ENCODE measurements at places on chromosomes 6 and 20.

GRCh38 chr6:153997221-153997620 lies 41.8 kb upstream of the OPRM1 start:
- no peak for DNase-seq
- peaks cover 10% of the 10 kb centered on the region for H3K27me3 ChIP-seq
- no peaks in the 10 kb centered on the region for H3K4me1 ChIP-seq
- H3K27ac ChIP-seq = no peak overlapping the region
- no peak overlapping the region for H3K4me3 ChIP-seq
- H3K36me3 ChIP-seq = no peaks in the 10 kb centered on the region

GRCh38 chr20:55031971-55032370 lies 556.6 kb downstream of the DOK5 start:
- H3K36me3 ChIP-seq = no peaks in the 10 kb centered on the region
- H3K27me3 ChIP-seq = no peaks in the 10 kb centered on the region
- no peak overlapping the region for H3K27ac ChIP-seq
- DNase-seq = no peak
- no peak overlapping the region for H3K4me3 ChIP-seq

GRCh38 chr20:24472426-24472825 lies 3.0 kb downstream of the SYNDIG1 start:
- no peak for DNase-seq
- no peaks in the 10 kb centered on the region for H3K36me3 ChIP-seq
- no peak overlapping the region for H3K27ac ChIP-seq
- H3K27me3 ChIP-seq = peaks cover 11% of the 10 kb centered on the region

DNA sequence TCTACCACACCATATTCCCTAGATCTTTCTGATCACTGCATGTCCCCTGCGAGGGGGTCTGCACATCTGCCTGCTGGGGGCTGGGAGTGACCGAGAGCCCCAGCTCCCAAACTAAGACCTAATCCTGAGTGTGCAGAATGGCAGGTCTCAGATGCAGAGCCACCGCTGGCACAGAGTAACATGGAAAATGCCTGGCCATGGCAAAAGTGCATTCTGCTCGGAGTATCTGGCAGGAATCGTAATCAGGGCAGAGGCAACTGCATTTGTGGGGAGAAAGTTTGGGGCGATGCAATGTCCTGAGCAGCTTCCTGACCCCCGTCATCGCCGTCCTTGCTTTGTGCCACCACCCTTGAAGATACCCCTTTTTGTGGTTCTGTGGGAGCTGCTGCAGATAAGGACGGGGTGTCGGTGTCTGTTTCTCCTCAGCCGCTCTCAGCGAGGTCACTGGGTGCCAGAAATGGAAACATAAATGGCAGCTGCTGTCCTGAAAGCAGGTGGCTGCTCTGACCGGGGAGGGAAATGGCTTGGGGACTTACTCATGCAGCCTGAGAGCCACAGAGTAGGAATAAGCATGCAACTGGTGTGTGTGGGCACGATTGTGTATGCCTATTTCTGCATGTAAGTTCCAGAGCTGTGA lies 157.9 kb downstream of the LY86 start:
- H3K36me3 ChIP-seq = no peaks in the 10 kb centered on the region
- no peak overlapping the region for H3K4me3 ChIP-seq
- DNase-seq = no peak
- peaks cover 9% of the 10 kb centered on the region for H3K4me1 ChIP-seq

- peaks cover 29% of the 10 kb centered on the region for H3K4me1 ChIP-seq
- no peak overlapping the region for H3K4me3 ChIP-seq
- peaks cover 2% of the 10 kb centered on the region for H3K36me3 ChIP-seq
- H3K27me3 ChIP-seq = no peaks in the 10 kb centered on the region
These were observed 77.8 kb downstream of the ARHGAP18 start for GRCh38 chr6:129632172-129632613.

- no peak overlapping the region for H3K27ac ChIP-seq
- no peak for DNase-seq
- H3K4me3 ChIP-seq = no peak overlapping the region
- H3K4me1 ChIP-seq = peaks cover 3% of the 10 kb centered on the region
- H3K27me3 ChIP-seq = peaks cover 14% of the 10 kb centered on the region
- H3K36me3 ChIP-seq = no peaks in the 10 kb centered on the region
These were observed 195.5 kb upstream of the PDE10A start for GRCh38 chr6:165858586-165858985.

GRCh38 chr6:129287231-129288177 lies 404.6 kb downstream of the LAMA2 start:
- H3K27me3 ChIP-seq = peaks cover 22% of the 10 kb centered on the region
- H3K4me3 ChIP-seq = no peak overlapping the region
- no peak for DNase-seq

GRCh38 chr6:102623201-102623600 lies 1229.7 kb downstream of the GRIK2 start:
- no peak overlapping the region for H3K4me3 ChIP-seq
- H3K36me3 ChIP-seq = no peaks in the 10 kb centered on the region
- no peaks in the 10 kb centered on the region for H3K4me1 ChIP-seq
- peaks cover 5% of the 10 kb centered on the region for H3K27me3 ChIP-seq

GRCh38 chr20:23141450-23142161 lies 55.5 kb upstream of the CD93 start:
- no peaks in the 10 kb centered on the region for H3K27me3 ChIP-seq
- no peaks in the 10 kb centered on the region for H3K36me3 ChIP-seq
- no peak for DNase-seq
- peak overlapping the region; percentile 20 for H3K27ac ChIP-seq
- peaks cover 55% of the 10 kb centered on the region for H3K4me1 ChIP-seq

GRCh38 chr6:53090576-53090975 lies 25.4 kb downstream of the FBXO9 start:
- H3K27ac ChIP-seq = no peak overlapping the region
- no peaks in the 10 kb centered on the region for H3K4me1 ChIP-seq
- DNase-seq = no peak
- no peak overlapping the region for H3K4me3 ChIP-seq
- H3K36me3 ChIP-seq = peaks cover 33% of the 10 kb centered on the region

DNA sequence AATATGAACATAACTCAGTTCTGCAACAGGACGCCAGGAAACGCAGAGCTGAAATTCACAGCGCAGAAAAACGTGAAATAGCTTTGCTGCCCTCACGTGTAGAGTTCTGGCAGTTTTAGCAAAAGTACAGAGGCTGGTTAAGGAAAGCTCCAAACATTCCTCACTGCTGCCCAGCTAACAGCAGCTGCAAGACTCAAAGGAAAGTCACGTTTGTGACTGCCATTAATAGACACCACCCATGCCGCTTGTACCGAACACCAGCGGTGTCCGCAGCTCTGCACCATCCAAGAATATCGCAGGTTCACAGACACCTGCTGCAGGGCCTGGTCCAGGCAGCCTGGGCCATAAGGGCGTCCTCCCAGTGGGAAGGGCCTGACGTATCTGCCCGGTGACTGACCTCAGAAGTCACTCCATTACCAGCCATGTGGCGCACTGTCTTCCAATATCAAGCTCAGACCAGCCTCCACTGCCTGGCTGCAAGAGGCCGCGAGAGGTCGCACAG lies 61.4 kb downstream of the WDR27 start:
- no peaks in the 10 kb centered on the region for H3K27me3 ChIP-seq
- H3K4me3 ChIP-seq = no peak overlapping the region
- no peak overlapping the region for H3K27ac ChIP-seq
- no peaks in the 10 kb centered on the region for H3K36me3 ChIP-seq
- no peak for DNase-seq

DNA sequence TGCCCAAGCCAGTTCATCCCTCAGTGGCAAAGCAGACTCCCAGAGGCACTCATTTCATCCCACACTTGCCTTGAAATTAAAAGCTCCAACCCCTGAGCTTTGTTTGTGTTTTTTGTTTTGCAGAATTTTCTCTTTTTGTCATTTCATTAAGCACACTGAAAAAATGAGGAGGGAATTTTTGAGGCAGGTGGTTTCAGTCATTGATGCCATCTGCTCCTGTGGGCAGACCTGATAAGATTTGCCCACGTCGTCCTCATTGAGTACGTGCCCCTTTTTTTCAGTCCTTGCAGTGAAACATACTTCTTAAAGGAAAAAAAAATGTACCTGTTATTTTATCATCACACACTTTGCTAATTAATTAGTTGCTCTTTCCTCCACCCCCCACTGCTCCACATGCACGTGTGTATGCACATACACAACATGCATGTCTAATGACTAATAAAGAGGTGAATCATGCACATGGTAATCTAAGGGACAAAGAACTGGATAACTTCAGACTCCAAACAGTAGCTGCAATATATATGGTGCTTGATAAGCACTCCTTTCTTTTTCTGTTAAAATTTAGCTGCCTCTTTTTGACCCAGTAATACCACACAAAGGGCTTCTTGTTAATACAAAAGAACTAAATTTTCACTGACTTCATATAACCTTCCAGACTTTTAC lies 102.1 kb upstream of the TMEM181 start:
- H3K4me1 ChIP-seq = peaks cover 14% of the 10 kb centered on the region
- H3K27ac ChIP-seq = no peak overlapping the region
- H3K27me3 ChIP-seq = no peaks in the 10 kb centered on the region
- DNase-seq = no peak
- H3K4me3 ChIP-seq = no peak overlapping the region

GRCh38 chr20:19019734-19020364 lies 192.6 kb upstream of the SLC24A3 start:
- no peaks in the 10 kb centered on the region for H3K4me1 ChIP-seq
- no peaks in the 10 kb centered on the region for H3K27me3 ChIP-seq
- no peak overlapping the region for H3K27ac ChIP-seq
- DNase-seq = no peak

GRCh38 chr6:92122746-92123145 lies 1296.6 kb downstream of the EPHA7 start:
- H3K4me3 ChIP-seq = no peak overlapping the region
- H3K4me1 ChIP-seq = peaks cover 12% of the 10 kb centered on the region
- H3K36me3 ChIP-seq = no peaks in the 10 kb centered on the region
- H3K27me3 ChIP-seq = no peaks in the 10 kb centered on the region
- no peak for DNase-seq

- H3K27ac ChIP-seq = no peak overlapping the region
- H3K27me3 ChIP-seq = peaks cover 33% of the 10 kb centered on the region
- H3K4me1 ChIP-seq = no peaks in the 10 kb centered on the region
- H3K36me3 ChIP-seq = no peaks in the 10 kb centered on the region
These were observed 49.3 kb downstream of the CGA start for GRCh38 chr6:87045521-87046075.

DNA sequence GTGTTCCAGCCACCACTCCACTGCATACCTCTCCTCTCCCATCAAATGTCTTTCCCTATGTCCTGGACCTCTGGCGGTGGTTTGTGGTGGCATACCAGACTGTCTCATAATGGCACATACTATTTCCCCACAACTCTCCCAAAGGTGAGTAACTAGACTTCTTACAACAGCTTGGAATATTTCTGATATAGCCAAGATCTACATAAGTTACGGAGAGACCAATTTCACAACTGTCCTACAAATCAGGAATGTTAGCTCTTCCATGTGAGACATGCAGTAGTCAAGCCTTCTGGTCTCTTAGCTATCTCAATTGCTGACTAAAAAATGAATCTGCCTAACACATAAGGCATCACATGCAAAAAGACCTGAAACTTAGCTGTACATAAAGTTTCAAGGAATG lies 588.9 kb downstream of the RNF144B start:
- no peak overlapping the region for H3K27ac ChIP-seq
- no peaks in the 10 kb centered on the region for H3K27me3 ChIP-seq
- H3K36me3 ChIP-seq = no peaks in the 10 kb centered on the region
- peaks cover 23% of the 10 kb centered on the region for H3K4me1 ChIP-seq
- H3K4me3 ChIP-seq = no peak overlapping the region
- no peak for DNase-seq

- H3K27ac ChIP-seq = peak overlapping the region; percentile 81
- H3K27me3 ChIP-seq = no peaks in the 10 kb centered on the region
- peak overlapping the region; percentile 26 for H3K4me3 ChIP-seq
- no peak for DNase-seq
- no peaks in the 10 kb centered on the region for H3K36me3 ChIP-seq
These were observed 119.0 kb upstream of the SGK1 start for GRCh38 chr6:134436950-134437349.

DNA sequence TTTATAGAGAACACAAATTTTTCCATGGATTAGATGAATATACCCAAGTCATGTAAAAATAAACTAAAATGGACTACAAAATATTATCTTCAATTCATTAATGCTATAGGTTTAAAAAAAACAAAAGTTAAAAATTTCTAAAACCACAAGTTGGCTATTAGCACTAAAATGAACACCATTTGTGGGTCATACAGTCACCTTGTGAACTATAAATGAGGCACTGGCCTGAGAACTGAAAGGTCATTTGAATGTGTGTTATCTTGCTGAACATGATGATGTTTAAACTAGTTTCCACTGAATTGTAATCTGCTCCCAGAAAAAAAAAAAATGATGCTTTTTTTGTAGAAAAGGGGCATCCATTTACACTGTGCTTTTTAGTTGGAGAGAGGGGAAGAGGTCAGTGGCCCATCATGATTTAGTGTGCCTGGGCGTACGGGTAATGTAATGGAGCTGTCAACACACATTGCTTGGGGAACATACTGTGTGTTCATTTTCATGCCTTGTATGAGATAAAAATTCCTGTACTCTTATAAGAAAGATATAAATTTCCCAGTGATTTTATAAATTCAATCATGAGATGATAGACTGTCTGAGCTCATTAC lies 96.6 kb upstream of the FKBP1C start:
- H3K4me1 ChIP-seq = no peaks in the 10 kb centered on the region
- no peak for DNase-seq
- H3K27me3 ChIP-seq = no peaks in the 10 kb centered on the region

GRCh38 chr6:136950436-136951126 lies 28.5 kb downstream of the SLC35D3 start:
- no peak for DNase-seq
- peaks cover 8% of the 10 kb centered on the region for H3K27me3 ChIP-seq
- H3K4me1 ChIP-seq = no peaks in the 10 kb centered on the region
- H3K27ac ChIP-seq = no peak overlapping the region

GRCh38 chr6:41639809-41640371 lies 1.6 kb downstream of the MDFI start:
- peaks cover 3% of the 10 kb centered on the region for H3K36me3 ChIP-seq
- no peaks in the 10 kb centered on the region for H3K27me3 ChIP-seq
- peak overlapping the region; percentile 87 for H3K4me3 ChIP-seq
- H3K4me1 ChIP-seq = peaks cover 82% of the 10 kb centered on the region
- peak overlapping the region; percentile 83 for H3K27ac ChIP-seq

All from chondrocyte (in vitro differentiated cells).